T47D (cell line): ENCODE measurements at places on chromosomes 3 and 15.
A peak's percentile ranks its signal among the peaks of the same experiment; 100 is the strongest.

GRCh38 chr15:33304924-33305323 is 5.8 kb upstream of the RYR3 start:
- DNase-seq, result no peak

DNA sequence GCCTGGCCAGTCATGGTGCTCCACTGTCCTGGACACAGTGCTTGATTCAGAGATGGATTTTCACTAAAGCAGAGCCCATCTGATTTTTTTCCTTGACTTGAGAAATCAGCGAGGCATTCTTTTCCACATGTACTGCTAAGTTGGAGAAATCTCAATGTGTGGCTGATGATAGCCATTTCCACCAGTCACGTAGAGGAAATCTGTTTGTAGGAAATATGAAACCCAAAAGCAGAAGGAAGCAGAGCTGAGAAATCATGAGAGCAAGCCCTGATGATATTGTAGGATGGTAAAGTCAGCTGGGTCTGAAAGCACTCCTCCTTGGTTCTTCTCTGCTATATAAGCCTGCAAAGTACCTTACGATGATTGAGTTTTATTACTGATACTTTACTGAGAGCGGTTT is 1233.4 kb downstream of the ROBO2 start:
- DNase-seq, result no peak

DNA sequence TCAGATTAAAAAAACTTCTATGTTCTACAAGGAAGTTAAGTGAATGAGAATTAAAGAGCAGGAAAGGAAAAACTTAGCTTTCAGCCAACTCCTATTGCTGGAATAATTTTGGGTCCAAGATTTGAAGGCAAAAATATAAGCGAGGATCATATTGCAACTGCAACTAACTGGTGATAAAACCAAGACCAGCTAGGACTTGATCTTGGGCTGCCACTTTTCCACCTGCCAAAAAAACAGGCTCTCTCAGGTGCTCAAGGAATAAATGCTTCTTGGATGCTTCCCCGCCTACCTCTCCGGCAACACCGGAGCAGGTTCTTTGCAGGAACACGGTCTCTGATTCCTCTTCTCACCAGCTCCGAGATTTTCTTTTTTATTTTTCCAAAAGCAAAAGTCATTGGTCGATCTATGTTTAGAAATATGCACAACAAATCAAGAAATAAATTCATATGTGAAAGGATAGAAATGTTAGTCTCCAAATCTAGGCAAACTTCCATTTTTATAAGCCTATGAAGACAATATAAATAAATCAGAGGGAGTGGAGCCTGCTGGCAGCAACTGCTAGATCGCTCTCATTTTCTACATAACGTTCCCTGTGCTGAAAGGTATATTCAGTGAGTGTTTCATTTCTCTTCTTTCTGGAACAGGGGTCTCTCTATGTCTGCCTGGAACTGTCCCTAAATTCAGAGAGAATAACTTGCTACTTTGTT is 241.9 kb downstream of the NTRK3 start:
- no peak for DNase-seq

DNA sequence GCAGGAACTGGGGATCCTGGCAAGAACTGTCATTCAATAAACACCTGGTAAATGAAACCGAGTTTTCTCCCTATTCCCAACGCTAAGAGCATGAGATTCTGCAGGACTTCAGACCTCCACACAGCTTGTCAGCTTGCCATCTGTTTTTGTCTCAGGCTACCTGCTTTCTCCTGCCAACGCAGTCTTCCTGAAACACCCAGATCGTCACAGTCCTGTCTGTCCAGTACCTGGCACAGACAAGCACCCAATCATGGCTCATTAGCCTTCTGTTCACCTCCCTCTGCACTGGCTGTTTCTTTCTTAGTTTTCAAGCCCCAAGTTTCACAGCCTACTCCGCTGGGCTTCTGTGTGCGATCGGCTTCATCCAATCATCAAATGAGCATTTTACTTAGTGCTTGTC is 5.0 kb downstream of the SLC12A8 start:
- peak; percentile 54 for DNase-seq

DNA sequence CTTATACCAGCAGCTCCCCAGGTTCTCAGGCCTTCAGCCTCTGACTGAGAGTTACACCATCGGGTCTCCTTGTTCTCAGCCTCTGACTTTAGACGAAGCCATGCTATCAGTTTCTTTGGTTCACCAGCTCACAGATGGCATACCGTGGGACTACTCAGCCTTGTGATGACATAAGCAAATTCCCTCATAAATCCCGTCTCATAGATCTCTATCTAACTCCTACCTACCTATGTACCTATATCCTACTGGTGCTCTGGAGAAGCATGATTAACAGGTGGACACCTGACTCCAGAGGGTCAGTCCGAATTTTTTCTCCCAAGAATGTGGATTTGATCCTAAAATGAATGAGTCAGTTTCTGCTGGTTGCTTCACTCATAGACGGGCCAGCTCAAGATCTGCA is 59.1 kb upstream of the CDV3 start:
- DNase-seq, result no peak

GRCh38 chr3:168342946-168343850 is 247.5 kb upstream of the GOLIM4 start:
- DNase-seq, result no peak
